ENCODE measurements at places on chromosomes 1 and 21. TPM values are rescaled to one million over a fixed set of nuclear protein-coding genes. Genes with fewer than 3 reads are reported as not detected.

The MROH9 gene
- polyA plus RNA-seq, result not detected

The NDUFS2 gene
- polyA plus RNA-seq, result 142 TPM

The ACBD3 gene
- 45.0 TPM for polyA plus RNA-seq

GRCh38 chr21:45071874-45072737 is 2.3 kb upstream of the ADARB1 start:
- no peak for DNase-seq

DNA sequence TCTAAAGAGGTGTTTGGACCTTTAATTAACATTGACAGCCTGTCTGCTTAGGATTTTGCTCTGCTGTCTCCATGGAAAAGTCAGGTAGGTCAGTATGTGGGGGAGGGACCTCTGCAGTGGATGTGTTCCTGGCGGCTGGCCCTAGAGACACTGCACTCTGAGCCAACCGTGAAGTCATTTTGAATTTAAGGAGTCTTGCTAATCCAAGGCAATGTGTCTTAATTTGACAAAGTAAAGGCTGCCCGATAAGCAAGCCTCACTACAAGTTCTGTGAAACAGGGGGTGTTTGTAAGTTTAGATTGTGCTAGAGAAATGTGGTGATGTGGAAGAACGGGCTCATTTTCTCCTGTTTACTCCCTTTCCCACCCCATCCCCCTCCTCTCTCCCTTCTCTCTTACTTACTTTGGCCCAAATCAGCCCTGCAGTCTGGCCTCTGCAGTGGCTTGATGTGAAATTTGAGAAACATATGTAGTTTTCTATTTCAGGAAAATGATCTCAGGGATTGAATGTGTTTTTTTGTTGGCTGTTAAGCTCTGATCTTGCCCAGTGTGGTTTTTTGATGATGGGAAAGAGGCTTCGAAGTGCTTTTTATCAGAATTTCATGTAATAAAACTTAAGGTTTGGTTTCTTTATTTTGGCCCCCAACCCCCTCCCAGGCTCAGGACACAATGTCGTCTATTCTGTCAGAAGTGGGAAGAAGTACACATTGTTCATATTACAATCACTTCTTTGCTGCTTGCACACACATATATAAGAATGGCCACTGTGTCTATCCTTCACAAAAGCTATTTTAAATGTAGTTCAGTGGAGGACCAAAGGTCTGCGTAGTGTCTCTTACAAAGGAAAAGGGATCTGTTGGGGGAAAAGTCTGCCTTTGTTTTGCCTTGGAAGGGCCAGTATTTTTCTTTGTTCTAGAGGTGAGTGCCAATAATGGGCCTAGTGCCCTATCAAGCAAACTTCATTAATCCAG is 96.6 kb downstream of the FGGY start:
- DNase-seq, result peak; percentile 89

GRCh38 chr1:245205396-245205795 is 50.6 kb downstream of the KIF26B start:
- DNase-seq, result no peak
